ENCODE measurements at places on chromosomes 2 and 18.
A peak's percentile ranks its signal among the peaks of the same experiment; 100 is the strongest.

GRCh38 chr2:237682856-237683670 lies 55.7 kb downstream of the LRRFIP1 start:
- no peak for DNase-seq

DNA sequence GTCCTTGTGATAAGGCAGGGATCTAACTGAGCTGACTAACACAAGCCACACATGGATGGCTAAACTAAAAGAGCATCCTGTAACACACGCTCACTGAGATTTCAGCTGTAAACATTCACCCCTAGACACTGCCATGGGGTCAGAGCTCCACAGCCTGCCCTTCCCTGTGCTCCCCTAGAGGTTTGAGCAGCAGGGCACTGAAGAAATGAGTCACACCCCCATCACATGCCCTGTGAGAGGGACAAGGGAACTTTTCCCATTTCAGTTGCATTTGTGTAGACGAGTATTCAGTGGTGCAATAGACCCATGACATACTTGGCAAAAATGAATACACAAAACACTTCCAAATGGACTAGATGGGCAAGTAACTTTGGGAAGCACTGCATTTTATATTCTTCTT lies 402.4 kb upstream of the LRRTM1 start:
- DNase-seq, result no peak

- peak; percentile 83 for DNase-seq
These were observed 40.1 kb downstream of the SLC4A1AP start for GRCh38 chr2:27703638-27704341.

- no peak for DNase-seq
These were observed 322.3 kb downstream of the FSIP2 start for GRCh38 chr2:186060744-186061440.

DNA sequence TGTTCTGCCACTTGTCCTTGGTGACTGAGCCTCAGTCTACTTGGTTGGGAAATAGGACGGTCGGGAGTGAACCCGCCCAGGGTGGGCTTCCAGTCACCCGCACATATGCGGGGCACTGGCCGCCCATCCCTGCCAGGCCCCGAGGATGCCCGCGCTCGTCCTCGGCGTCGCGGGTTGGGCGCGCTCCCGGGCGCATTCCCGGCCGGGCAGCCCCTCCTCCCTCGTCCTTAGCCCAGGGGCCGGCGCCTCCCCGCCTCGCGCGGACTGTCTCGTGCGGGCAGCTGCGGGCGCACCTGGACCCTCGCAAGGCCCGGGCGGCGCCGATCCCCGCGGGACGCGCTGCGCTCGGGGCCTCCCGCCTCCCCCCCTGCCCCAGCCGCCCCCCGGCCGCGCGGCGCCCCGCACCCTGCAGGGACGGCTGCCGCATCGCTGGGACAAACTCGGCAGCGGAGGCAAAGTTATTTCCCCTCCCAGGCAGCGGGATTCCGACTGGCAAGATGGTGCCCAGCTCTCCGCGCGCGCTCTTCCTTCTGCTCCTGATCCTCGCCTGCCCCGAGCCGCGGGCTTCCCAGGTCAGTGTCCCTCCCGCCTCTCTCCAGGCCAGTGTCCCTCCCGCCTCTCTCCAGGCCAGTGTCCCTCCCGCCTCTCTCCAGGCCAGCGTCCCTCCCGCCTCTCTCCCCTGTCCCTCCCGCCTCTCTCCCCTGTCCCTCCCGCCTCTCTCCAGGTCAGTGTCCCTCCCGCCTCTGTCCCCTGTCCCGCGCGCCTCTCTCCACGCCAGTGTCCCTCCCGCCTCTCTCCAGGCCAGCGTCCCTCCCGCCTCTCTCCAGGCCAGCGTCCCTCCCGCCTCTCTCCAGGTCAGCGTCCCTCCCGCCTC lies at the start of gene FBLN7:
FBLN7 (plus strand) TSS at position 227 of the 874 bp plus-strand sequence; CDS start at position 498, 271 bp downstream.
- no peak for DNase-seq

- DNase-seq, result no peak
These were observed 6.8 kb downstream of the COLEC11 start for GRCh38 chr2:3601561-3602271.

GRCh38 chr18:12852566-12853315 lies 31.3 kb downstream of the PTPN2 start:
- DNase-seq, result no peak

DNA sequence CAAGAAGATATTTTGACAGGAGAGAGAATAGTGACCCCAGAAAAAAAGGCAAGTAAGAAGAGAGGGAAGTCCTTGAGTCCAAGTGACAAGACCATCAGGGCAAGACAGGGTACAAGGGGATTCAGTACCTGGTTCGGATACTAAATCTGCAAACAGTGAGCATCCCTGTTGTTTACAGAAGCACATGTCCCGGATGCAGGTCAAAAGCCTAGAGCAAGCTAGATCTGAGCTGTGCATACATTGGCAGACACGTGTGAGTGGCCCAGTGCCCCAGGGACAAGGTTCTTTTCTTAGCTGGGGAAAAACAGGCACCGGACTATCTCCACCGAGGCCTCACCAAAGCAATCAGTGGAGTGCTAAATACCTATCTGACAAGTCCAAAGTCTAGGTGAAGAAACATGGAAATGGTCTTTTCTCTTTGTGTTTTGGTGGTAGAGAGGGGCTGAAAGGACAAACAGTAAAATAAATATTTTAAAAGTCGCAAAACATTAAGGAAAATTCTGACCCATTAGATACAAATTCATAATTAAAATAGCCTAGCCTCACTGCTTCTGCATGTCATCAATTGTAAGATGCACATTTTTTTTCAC lies 165.2 kb downstream of the SUCLG1 start:
- DNase-seq, result no peak

DNA sequence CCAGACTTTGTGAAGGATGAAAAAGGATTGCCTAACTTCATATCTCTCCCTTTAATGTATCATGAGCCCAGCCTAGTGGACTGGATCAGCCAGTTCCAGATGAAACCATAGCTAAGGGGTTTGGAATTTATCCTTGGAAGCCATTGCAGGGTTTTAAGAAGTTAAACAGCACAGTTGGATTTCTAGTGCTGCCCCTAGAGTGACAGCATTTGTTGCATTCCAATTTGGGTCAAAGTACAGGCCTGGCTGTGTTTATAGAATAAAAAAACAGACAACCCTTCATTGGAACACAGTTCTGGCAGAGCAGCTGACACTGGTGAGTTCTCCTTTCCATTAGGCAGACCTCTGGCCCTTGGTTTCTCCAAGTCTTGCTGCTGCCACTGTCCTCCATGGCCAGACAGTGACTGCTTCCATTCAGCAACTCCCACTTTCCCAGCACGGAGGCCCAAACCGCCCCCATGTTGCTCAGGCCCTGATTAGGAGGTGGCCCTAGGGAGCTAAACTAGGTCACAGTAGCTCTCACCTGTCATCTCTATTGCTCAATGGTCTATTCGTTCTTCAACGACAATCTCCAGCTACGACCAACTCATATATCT lies 8.0 kb downstream of the GPR39 start:
- DNase-seq, result no peak

- no peak for DNase-seq
These were observed 34.8 kb upstream of the SP5 start for GRCh38 chr2:170680172-170680941.

- no peak for DNase-seq
These were observed 5.0 kb downstream of the SLC66A3 start for GRCh38 chr2:11160256-11160655.

DNA sequence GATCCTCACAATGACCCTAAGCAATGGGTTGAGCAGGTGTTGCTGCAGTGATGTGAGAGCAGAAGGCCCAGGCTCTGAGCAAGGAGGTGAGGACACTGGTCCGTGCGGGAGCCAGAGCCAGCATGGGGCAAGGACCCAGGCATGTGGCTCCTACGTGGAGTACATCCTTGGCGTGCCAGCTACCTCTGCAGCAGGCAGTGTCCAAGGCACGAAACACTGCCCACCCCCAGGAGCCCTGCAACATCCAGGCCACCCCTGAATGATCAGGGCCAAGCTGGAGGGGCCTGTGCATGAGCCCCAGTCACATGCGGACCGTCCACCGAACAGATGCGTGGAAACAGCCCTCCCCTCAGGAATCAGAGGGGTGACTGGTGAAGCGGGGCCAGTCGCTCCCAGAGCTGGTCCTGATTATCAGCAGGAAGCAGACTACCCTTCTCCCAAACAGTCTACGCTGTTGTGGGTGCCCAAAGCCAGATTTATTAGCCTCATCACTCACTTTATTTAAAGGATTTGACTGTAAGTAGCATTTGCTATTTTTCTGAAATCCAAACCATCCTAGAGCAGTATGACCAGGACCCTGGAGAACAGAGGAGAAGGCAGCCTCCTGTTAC lies 16.8 kb downstream of the CELF4 start:
- DNase-seq, result no peak

DNA sequence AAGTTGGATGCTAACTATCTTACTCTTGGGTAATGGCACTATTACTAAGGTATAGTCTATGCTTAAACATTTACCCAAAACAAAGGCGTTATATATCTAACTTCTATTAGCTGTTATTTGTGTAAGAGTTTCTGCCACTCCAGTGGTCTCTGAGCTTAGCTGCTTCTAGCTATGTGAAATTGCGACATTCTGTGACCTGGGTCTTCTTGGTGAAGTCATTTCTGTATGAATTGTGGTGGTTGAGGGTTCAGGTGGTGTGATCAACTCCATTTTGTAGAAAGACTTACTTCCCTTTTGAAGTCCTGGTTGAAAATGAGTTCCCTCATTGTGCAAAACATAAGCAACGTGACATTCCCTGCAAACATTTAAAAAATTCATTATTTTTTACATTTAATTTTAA lies 221.6 kb downstream of the PIK3C3 start:
- no peak for DNase-seq

DNA sequence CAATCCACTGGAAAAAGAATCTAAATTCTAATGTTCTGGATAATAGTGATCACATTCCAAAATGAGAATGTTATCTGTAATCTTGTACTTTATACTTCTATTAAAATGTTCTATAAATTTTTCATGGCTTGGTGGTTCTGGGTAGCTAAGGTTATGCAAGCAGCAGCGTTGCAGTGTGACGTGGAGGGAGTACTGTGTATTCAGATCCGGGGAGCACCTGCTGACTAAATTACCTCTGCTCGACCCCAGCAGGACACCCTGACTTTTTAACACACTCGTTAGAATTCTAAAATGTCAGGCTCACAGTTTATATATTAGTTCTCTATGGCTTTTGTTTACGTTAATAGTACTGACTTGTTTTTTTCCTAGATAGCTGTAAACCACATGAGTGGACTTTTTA lies 13.0 kb downstream of the ATIC start:
- no peak for DNase-seq

- DNase-seq, result no peak
These were observed 129.2 kb upstream of the MEIS1 start for GRCh38 chr2:66305718-66306117.

Measured in activated naive CD4-positive, alpha-beta T cell treated with anti-CD3 and anti-CD28 coated beads, Interleukin-2, amount 50 U/mL, for 16 hours (primary cell).